NB4 (cell line): ENCODE measurements at places on chromosomes 4 and X.
A peak's percentile ranks its signal among the peaks of the same experiment; 100 is the strongest.

GRCh38 chr4:95835672-95836071 lies 4.2 kb upstream of the PDHA2 start:
- DNase-seq = peak; percentile 49

GRCh38 chr4:70778888-70779422 lies 57.2 kb downstream of the RUFY3 start:
- no peak for DNase-seq

GRCh38 chr4:174663216-174663615 lies 140.9 kb upstream of the HPGD start:
- no peak for DNase-seq

DNA sequence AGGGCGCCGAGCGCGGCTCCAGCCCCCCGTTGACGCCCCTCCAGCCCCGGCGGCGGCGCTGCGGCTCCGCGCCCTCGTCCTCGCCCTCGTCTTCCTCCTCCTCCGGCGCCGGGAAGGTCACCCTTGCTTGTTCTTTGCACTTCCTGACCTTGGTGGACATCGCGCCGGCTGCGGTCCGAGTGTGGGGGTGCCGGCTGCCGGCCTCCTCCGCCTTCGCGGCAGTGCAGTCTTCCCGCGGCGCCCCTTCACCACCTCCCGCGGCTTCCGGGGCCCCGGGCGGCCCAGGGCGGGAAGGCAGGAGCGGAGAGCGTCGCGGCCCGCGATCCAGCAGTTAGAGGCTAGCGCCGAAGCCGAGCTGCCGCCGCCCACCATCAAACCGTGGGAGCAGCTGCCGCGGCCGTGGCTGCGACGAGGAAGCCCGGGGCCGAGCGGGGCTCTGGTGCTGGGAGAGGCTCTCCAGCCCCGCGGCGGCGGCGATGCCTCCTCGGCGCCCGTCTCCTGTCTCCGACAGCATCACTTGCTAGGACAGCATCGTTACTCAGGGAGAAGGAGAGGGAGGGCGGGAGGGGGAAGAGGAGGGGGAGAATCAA lies at the start of gene TRPC3:
TRPC3 (minus strand) TSS at position 540 of the 590 bp plus-strand sequence; CDS start at position 160, 380 bp downstream.
- DNase-seq = peak; percentile 18
